Jurkat, Clone E6-1 (cell line): ENCODE measurements at places on chromosomes 6 and 20.

DNA sequence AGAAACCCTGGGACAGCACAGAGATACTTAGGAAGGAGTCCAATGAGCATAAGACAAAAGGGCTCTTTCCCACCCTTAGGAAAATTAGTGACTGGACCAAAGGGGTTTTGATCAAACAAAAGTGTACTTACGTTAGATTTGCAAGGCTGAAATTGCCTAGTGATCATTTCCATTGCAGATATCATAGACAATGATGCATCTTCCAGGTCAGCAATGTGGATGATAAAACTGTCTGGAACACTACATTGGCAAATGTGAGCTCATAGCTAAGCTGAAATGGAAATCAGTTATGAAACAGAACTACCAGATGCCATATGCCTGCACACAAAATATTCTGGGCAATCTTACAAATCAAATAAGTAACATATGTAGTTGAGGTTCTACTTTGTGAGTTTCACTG, 34.0 kb downstream of the LY86 start:
- DNase-seq: no peak

DNA sequence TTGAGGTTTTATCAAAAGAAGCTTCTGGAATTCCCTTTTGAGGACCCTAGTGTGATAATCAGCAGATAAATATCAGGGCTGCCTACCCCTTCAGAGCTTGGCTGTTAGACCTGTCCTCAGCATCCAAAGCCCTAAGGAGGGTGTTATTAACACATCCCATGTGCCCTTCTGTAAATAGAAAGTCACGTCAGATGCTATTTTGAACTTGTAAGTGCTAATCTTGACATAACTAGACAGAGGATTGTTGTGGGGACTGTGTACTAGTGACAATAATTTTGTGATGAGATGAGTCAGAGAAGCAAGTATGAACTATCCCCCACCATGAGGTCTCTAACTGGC, 4.9 kb upstream of the LAMA4 start:
- no peak for DNase-seq

GRCh38 chr6:144217264-144217663, 66.9 kb downstream of the STX11 start:
- DNase-seq: no peak

DNA sequence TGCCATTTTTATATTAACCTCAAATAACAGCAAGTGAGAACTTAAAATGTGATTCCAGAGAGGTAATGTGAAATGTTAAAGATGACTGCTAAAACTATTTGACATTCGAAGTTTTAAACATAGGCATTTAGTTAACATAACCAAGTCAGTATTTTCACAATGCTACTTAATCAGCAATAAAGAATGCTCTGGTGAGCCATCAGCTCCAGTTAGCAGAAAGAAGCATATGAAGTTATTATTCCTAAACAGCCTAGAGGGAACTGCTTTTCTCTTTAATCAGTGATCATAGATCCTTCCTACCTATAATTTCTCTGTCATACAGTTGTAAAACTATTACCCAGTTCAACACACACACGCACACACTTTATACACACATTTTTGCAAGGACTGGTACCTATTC, 60.1 kb downstream of the MMS22L start:
- DNase-seq: no peak

DNA sequence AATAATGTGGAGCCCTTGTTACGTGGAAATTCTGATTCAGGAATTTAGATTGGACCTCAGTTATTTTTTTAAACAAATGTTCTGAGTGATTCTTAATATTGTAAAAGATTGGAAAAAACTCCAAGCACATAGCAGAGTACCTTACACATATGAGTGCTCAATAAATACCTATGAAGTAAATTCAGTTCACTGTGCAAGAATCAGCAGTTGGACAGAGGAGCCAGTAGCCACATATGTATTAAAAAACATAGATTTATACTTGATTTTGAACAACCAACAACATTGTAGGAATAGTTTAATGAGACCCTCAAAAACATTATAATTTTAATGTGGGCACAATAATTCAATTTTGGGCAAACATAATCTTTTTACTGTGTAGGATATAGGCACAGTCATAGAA, 109.3 kb upstream of the B3GAT2 start:
- DNase-seq: no peak

DNA sequence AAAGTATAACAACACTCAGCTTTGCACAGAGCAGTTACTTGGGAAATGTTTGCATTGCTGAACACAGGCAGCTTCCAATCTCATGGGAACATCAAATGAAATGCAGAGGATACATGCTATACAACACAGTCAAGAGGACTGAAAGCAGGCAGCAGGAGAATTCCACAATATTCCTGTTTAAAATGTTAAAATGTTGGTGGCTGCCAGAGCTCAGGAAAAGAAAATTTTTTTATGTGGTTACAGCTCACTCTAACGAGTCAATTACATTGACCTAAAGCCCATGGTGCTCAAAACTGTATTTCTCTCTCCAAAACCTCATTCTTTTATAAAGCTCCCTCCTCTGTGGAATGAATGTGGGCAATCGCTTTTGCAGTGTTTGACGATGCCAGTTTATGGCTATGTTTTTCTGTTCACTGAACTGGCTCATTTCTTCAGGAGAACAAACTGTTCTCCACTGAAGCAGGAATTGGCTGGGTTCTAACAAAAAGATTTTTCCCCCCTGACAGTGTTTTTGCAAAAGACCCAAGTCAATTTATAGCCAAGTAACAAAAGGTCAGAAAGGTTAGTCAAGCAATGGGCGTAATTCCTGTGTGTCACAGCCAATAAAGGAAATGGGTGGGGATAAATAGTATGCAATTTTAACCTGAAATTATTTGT, 69.0 kb downstream of the ZHX3 start:
- DNase-seq: no peak

DNA sequence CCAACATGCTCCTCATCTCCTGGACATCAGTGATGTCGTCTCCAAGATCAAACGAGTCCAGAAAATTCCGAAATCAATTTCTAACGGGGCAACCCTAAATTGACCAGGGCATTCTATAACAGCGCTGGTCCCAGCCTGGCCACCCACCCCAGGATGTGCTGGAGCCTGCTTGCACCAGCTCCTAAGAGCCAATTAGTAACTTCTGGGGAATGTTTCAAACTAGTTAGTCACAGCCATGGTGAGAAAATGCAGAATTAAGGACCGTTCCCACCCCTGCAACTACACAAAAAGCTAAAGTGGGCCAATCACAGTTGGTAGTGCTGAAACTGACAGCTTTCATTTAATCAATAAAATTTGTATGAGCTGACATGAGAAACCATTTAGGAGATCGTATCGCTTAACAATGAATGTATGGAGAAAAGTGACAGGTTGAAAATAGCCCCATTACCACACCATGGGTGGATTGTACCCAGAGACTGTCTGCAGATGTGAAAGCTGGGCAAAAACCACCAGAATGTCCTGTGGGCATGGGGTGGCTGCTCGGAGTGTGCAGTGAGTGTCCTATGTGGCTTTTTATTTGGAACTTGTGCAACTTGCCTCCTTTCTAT, 165.7 kb upstream of the AFDN start:
- DNase-seq: no peak

DNA sequence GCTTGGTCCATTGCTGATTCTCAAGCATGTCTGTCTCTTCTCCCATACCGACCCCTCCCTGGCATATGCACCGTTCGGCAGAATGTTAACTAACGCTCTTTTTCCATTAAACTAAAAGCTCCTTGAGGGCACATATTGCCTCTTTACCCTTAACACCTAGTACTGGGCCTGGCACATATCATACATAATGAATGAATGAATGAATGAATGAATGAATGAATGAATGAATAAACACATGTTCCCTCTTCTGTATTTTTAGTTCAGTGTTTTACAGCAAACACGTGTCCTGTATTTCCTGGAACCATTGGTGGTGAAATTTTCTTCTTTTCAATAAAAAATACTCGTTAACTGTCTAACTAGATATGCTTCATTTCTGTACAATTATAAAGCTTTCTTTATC, 174.4 kb upstream of the DTNBP1 start:
- DNase-seq: no peak

- no peak for DNase-seq
These were observed 104.7 kb upstream of the TMEM170B start for GRCh38 chr6:11432713-11433450.

- DNase-seq: no peak
These were observed 95.7 kb downstream of the COL21A1 start for GRCh38 chr6:56151609-56152224.

DNA sequence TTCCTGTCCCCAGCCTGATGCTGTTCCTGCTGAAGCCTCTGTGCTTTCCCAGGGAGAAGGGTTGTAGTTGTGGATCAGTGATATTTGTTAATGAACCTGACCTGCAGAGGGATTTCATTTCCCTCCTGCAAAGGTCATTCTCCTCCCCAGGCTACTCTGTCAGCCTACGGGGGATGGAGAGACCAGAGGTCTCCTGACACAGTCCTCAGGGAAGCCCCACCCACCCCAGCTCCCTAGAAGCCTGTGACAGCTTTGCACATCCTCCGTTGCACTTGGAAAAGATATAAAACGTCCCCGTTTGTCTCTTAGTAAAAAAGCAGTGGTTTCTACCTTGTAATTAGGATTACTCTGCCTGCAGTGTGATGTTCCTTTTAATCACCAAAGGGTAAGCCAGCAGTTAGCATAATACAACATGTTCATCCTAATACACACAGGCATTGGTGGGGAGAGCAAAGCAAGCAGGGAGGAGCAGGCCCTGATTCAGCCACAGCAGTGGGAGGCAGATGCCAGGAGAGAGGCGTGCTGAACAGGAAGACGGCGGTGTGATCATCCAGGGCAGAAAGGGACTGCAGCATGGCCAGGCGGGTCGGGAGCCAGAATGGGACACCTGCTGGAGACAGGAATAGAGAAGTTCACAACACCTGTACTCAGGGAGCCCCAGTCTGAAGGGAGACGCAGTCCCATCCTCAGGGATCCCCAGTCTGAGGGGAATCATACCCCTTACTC, 293.5 kb downstream of the LRFN2 start:
- no peak for DNase-seq

DNA sequence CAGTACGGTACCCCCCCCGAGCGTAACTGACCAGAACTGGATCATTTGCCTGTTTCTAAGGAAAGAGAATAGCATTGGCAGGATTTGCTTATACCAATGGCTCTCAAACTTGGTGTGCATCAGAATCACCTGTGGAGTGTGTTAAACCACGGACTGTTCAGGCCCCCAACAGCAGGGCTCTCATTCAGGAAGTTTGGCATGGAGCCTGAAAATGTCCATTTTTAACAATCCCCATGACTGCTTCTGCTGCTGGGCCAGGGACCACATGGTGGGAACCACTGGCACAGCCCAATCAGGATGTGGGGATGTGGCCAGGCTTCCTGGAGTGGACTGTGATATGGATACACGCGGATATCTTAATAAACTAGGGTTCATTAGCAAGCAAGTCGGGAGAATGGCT, 53.9 kb downstream of the GTF2H5 start:
- DNase-seq: no peak

GRCh38 chr6:105179244-105180065, at the start of gene POPDC3:
Gene POPDC3 (minus strand): TSS chr6:105180014. CDS start chr6:105161909, 18,105 bp downstream.
- DNase-seq: no peak

- DNase-seq: no peak
These were observed 259.2 kb upstream of the MANEA start for GRCh38 chr6:95318137-95318536.

GRCh38 chr6:40626886-40627285, 39.7 kb upstream of the LRFN2 start:
- DNase-seq: no peak

DNA sequence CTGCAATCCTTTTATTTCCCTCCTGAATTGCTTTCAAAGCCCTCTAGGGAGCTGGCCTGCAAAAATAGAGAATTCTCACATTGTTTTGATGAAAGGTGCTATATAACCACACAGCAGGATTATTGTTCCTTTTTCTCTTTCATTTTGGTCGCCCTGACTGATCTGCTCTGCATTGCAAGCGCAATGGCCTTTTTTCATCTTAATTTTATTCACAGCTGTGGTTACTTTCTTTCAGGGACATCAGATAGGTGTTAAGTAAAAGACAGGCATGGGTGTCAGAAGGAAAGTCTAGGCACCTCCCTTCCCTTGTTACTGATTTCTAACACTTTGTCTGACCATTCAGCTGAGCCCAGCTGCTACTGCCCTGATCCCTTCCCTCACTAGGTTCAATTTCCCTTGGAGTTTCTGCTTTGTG, 850.5 kb upstream of the MAP3K7 start:
- DNase-seq: no peak

DNA sequence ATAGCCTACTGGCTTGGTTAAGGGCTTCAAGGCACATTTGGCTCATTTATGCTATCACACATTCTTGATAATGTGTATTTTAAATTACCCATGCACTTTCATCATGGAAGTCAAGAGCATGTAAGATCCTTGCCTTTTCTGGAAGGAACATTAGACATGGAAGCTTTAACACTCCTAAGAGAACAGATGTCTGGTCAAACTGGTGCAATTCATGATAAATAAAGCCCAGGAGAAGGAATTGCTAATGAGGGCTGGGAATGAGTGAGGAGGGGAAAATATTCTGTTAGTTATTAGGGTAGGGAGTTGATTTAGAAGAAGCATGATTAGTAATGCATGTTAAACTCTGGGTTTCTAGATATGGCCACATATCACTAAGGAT, 688.6 kb upstream of the CITED2 start:
- no peak for DNase-seq

GRCh38 chr6:11212664-11213063, 19.8 kb downstream of the NEDD9 start:
- DNase-seq: no peak

DNA sequence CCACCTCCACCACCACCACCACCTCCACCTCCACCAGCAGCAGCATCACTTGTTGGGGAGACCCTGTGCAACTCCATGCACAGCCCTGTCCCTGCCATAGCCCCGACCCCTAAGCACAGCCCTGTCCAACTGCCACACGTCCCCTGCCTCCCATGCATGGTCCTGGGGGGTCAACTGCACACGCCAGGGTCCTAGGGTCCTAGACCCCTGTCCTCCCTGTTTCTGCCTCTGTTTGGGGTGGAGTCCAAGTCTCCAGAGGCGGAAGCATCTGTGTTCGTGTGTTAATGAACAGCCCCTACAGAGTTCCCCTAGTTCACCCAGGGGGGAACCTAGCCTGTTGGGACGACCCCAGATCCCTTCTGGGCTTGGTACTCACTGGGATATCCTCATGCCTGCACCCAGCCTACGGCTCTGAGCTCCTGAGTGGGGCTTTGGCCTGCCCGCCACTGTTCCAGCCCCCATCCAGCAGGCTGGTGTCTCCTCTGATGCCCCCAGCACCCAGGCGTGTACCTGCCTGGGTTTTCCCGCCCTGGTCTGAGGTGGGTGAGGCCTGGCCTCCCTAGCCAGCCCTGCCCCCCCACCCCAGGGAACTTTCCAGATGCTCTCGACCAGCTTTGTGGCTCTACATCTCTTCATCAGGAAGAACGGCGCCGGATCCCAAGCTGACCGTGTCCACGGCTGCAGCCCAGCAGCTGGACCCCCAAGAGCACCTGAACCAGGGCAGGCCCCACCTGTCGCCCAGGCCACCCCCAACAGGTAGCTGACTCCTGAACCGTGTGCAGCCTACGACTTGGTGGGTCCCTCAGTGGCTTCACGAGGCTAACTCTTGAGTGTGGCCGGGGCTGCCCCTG, 2.5 kb upstream of the TNFRSF6B start:
- no peak for DNase-seq

DNA sequence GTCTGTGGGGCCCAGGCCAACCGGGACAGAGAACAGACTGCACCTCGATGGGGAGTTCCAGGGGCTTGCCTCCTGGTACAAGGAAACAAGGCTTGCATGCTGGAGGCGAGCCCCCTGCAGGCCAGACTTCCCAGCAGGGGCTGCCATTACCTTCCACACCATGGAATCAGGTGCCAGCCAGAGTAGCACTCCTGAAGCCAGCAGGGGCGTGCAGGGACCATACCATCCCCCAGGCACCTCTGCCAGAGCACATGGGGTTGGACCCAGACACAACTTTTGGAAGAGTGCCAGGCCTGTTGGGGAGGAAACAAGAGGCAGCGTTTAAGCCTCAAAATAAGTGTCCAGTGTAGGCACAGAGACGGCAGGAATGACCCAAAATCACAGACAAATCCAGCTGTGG, 6.5 kb downstream of the DDO start:
- no peak for DNase-seq
